Calu3 (cell line): ENCODE measurements at places on chromosomes 7 and 10.

DNA sequence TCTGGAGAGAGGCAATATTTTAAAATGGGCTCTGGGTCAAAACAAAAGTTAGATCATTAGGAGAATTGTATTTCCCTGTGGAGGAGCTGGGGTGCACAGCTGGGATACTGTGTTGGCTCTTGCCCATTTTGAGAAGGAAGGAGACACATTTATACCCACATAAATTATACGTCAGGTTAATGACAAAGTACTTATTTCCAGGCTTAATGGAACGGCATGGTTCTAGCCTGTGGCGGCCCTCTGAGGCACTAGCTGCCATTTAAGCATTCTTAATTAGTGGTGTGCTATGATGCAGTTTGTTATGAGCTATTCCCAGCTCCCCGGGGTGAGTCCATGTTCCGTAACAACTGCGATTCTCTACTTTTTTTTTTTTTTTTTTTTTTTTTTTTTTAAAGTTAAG is 193.5 kb downstream of the SEC23IP start:
- DNase-seq: no peak

GRCh38 chr10:69716711-69717560 is 84.8 kb upstream of the COL13A1 start:
- DNase-seq: peak; percentile 89

DNA sequence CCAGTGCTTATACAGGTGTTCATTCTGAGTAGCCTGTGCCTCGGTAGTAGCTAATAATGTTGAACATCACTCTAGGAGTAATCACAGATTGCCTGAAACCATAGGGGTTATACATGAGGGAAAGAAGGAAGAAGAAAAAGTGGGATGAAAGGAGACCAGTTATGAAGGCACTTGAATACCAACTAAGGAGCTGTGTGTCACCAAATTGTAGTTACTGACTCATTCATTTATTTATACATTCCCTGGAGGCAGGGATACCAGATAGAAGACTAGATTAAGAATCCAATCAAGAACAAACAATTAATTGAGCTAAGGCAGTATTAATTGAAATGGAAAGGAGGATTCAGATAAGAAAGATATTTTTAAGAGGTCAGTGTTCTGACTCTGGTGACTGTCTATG is 129.6 kb upstream of the PRPS1L1 start:
- DNase-seq: no peak

GRCh38 chr10:73225518-73225917 is 21.5 kb downstream of the DNAJC9 start:
- no peak for DNase-seq

DNA sequence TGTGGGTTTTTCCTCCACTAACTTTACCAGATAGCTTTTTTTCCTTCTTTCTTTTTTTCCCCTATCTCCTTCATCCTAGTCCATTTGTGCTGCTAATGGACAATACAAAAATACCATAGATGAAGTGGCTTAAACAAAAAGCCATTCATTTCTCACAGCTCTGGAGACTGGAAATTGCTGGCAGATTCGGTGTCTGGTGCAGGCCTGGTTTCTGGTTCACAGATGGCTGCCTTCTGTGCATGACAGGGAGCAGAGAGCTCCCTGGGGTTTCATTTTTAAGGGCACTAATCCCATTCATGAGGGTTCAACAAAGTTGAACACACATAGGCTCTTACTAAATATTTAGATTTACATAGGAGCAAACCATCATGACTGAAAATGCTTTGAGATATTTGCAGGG is 467.4 kb downstream of the TYW1 start:
- no peak for DNase-seq

DNA sequence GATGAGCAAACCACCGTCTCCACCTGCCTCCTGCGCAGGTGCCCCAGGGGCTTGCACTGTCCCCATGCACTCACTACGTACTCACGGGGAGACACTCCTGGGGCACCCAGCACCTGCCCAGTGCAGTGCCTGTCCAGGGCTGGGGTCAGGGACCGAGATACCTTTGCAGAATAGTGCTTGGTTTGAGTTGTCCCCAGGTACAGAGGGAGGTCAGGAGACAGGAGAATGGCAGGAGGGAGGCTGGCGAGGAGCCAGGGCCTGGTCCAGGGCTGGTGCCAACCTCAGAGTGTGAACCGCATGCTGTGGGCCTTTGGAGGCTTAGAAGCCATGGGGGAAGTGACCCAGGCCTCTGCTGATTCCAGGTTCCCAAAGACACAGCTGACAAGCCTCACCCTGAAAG is 110.1 kb upstream of the GPR26 start:
- DNase-seq: no peak

GRCh38 chr10:122181041-122181732 is 89.9 kb upstream of the BTBD16 start:
- no peak for DNase-seq

DNA sequence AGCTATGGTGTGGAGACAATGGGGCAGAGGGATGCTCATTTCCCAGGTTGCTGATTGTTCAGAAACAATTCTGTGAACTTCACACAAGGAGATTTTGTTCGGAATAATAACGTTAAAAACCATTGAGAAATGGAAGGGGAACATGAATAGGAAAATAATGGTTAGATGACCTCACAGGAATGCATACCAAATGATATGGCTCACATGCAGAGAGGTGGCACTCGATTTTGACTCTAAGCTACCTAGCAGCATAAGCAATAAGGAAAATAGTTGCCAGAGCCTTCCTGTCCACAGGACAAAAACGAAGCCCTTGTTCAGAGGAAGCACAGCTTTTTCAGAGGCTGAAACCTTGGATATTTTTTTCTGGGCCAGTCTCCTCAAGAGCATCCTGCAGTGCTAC is 293.1 kb downstream of the ZEB1 start:
- no peak for DNase-seq

- DNase-seq: no peak
Measured at GRCh38 chr10:12960941-12961340, 40.6 kb downstream of the CCDC3 start.

GRCh38 chr7:92644406-92645113 is 54.4 kb upstream of the FAM133B start:
- DNase-seq: no peak

DNA sequence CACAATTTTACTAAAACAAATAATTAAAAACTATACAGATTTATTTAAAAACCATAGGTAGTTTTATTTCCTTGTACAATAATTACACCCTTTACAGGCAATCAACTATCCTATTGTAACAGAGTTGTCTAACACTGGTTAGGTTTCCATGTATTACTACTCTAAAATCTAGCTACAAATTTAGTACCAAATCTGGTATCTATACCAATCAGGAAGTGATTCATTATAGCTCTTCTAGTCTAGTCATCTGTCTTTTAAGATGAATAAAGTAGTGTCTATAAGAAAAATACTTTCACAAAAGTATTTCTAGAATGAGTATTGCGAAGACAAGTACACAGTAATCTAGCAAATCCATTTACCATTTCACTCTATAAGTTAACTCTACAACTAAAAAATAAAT is 16.9 kb downstream of the ZNF800 start:
- no peak for DNase-seq

DNA sequence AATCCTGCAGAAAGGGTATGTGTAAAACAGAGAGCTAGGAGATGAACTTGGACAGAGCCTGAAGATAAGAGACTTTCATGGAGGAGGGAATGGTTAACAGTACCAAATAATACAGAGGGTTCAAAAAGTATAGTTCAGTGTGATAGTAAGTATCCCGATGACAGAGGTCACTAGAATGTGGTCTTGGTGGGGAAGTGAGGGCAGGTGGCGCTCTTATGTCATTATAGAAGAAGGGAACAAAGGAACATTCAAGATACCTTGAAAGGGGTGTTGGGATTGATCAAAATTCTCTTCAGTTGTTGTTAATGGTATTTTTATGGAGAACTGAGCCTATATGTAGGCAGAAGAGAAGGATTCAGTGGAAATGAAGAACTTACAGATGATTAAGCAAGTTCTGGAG is 312.5 kb downstream of the SUGCT start:
- no peak for DNase-seq
